ENCODE measurements at places on chromosomes 6 and 20.

GRCh38 chr6:43239054-43239453 lies 4.2 kb upstream of the TTBK1 start:
- DNase-seq: no peak

GRCh38 chr6:128657181-128657580 lies 136.8 kb upstream of the PTPRK start:
- DNase-seq: no peak

DNA sequence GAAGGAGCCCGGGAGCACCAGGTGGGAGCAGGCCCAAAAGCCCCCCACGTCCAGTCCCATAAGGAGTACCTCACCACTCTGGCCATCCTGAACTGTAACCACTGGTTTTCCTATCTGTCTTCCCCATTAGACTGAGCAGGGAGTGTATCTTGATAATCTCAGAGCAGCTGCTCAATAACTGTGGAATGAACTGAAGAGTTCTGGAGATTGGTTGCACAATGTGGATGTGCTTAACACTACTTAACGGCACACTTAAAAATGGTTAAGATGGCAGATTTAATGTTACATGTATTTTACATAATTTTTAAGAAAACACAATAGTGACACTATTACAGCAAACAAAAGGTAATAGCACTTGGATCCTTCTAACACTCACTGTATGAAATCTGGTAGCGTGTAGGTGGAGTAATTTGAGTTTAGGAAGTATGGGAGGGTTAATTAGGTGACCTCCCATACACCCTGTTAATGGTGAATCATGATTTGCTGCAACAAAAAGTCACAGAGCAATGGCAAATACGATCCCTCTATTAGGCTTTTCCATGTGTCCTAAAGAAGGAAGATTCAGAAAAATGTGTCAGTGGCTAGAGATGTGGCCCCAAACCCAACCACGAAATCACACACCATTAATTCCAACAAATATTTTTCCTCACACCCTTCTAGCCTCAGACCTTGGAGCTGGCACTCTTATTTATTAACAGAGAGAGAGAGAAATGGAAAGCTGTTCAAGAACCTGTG lies 18.4 kb downstream of the TRAM2 start:
- no peak for DNase-seq

DNA sequence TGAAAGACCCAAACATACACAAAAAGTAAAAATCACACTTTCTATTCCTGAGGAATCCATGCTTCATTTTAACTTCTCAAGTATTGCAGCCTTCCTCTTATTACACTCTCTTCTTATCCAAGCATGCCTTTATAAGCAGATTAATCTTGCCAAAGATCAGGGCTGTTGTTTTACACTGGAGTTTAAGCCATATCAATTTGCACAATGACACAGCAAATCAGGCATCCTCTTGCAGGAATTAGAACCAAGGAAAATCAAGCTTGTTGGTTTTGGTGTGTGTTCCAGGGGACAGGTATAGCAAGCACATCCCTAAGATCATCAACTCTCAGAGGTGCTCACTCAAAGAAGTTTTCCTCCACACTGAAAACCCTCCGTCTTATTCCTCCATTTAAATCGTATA lies 69.5 kb downstream of the CYP39A1 start:
- no peak for DNase-seq

GRCh38 chr20:37901240-37901639 lies 1.7 kb upstream of the VSTM2L start:
- DNase-seq: no peak

All from NCI-H774 (cell line).